Heart right ventricle (tissue), 16 donors: ENCODE measurements at places on chromosomes 1 and 21.

DNA sequence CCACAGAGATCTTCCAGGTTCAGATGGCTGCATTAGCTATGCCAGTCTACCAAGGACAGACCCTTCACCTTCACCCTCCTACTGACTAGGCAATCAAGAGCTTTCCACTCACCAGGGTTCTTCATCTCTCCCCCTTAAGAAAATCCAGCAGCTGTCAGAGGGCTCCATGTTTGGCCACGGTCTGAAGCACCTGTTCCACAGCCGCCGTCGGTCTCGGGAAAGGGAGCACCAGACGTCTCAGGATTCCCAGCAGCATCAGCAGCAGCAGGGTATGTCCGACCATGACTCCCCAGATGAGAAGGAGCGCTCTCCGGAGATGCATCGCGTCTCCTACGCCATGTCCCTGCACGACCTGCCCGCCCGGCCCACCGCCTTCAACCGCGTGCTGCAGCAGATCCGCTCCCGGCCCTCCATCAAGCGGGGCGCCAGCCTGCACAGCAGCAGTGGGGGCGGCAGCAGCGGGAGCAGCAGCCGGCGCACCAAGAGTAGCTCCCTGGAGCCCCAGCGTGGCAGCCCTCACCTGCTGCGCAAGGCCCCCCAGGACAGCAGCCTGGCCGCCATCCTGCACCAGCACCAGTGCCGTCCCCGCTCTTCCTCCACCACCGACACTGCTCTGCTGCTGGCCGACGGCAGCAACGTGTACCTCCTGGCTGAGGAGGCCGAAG, 13.8 kb downstream of the TMCC2 start:
- DNase-seq = no peak

GRCh38 chr1:166470014-166470413, 303.2 kb upstream of the FAM78B start:
- DNase-seq = no peak

GRCh38 chr1:113895961-113896360, 8.6 kb upstream of the BCL2L15 start:
- no peak for DNase-seq

DNA sequence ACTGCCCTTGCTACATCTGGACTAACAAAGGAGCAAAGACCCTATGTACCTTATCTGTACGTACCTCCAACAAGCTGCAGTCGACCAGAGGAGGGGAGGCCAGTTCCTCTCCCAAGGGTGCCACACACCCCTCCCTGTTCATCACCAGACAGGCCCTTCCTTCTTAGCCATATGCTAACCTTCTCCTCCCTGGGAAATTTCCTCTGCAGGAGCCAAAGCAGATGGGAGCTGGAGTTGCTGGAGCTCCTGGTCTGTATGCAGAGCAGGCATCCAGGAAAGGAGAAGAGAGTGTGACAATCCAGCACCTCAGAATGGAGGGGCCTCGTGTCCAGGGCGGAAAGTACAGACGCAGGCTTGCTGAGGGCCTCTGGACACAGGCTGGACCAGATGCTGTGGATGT, 48.5 kb downstream of the C8B start:
- DNase-seq = no peak

DNA sequence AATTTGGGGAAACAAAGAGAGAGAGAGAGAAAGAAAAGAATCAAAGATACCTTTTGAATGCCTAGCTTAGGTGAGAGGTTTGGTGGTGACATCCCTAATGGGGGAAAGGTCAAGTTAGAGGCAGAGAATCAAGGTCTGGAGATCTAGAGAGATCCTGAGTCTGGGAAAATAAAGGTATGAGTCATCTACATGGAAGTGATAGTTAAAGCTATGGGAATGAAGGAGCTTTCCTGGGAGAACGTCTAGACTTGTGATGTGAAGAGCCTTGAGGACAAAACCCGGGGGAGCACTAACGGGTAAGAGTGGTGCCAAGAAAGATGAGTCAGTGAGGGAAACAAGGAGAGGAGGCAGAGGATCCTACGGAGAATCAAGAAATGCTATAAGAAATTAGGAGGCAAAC, 110.8 kb upstream of the RUNX1 start:
- DNase-seq = no peak

DNA sequence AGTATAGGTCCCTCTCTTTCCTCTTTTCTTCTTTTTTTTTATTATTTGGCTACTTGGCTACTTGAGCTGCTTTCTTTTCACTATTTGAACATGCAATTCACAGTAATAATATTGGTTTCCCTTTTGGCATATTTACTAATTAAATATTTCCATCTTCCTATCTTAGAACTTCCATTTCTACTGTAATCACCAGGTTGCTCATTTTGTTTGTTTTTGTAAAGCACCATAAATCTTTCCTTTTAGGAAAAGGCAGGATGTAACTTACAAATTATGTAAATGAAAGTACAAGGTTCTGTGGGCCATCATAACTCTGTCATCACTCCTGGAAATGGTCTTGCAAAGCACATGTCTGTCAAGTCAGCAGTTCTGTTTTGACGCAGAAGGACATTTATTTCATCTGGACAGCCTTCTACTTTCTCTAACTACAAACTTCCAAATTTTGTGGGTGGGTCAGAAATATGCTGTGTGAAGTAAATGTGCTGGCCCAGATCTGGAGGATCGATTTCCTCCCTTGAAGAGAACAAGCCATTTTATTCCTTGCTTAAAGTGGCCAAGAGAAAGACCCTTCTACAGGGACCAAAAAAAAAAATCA, 71.7 kb upstream of the TNFSF18 start:
- no peak for DNase-seq

GRCh38 chr1:205449750-205450443, 5.9 kb downstream of the BLACAT1 start:
- no peak for DNase-seq

DNA sequence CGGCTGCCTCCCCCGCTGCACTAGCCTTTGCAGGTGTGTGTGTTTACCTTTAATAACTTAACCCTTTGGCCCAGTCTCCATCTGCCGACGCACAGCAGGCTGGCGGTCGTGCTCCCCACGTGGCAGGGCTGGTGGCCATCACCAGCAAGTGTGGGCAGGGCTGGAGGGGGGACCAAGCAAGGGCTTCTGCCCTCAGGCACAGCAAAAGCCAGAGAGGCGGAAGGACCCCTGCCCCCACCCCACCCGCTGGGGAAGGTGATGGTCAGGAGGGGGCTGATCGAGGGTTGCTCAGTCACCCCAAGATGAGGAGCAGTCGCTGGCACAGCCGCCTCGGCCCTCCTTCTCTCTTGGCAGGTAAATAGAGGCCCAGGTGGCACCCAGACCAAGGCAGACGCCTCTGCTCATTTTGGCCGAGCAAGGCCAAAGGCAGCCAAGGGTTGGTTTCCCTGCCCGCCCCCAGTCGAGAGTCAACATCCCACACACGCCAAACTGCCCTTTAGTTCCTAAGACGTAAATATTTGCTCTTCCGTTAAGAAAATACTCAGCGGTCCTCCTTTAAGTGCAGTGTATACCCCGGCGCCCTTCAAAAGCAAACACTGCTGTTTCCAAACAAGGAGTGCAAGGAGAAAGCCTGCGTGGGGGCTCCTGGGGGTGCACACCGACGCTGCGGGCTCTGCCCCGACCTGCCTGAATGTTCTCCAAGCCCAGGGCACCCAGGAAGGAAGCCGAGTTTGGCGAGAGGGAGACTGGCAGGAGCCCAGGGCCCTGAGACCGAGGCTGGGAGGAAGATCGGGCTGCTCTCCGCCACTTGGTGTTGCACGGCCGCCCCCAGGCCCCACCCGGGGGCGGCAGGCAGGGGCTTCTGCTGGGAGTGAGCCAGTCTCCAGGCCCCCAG, 82.7 kb downstream of the SIK1 start:
- no peak for DNase-seq

- peak; percentile 35 for DNase-seq
Observed at GRCh38 chr1:231357831-231358354, 19.8 kb downstream of the SPRTN start.

DNA sequence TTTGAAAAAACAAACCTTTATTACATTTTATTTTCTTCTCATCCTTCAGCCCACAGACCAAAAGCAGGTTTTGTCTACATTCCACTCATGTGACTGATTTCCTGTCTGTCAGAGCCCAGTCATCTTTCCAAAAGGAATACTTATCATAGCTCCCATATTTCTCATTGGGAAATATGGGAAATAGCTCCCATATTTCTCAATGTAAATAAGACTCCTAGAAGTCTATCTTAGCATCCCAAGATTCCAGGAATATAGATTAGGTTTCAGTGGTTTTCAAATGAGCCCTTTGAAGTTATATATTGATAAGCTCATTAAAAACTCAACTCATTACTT, 19.1 kb upstream of the NRDC start:
- no peak for DNase-seq
